ENCODE measurements at places on chromosomes 2 and 18. TPM values are rescaled to one million over a fixed set of nuclear protein-coding genes. Genes with fewer than 3 reads are reported as not detected.

Gene FAM124B
- 0.35 TPM for total RNA-seq

Gene GPBAR1
- total RNA-seq, result 0.65 TPM

Gene RFTN2
- total RNA-seq, result under 0.01 TPM

Gene SLC4A3
- total RNA-seq, result 3.5 TPM

DNA sequence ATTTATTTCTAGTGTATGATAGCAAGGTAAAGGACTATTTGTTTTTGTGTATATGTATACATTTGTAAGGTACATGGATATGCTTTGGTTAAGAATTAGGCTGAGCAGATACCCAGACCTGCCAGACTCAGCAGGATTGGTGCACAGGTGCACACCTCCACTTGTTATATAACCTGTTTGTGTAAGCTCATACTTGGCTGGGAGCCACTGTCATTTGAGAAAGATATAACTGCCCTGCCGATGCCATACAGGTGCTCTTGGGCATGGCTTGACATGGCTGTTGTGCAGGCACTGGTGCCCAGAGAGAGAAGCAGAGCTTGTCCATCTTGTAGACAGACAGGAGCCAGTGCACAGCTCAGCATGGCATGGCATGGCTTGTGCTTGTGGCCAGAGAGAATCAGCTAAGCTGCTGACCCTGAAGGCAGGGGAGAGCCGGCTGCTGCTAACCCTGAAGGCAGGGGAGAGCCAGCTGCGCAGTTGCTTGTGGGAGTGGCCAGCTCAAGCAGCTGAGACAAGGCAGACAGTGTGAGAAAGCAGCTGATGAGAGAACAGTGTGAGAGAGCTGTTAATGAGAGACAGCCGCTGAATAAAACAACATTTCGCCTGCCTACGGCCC is 136.5 kb downstream of the RNF144A start:
- DNase-seq, result no peak

GRCh38 chr18:45121146-45121545 is 440.5 kb downstream of the SETBP1 start:
- no peak for DNase-seq

DNA sequence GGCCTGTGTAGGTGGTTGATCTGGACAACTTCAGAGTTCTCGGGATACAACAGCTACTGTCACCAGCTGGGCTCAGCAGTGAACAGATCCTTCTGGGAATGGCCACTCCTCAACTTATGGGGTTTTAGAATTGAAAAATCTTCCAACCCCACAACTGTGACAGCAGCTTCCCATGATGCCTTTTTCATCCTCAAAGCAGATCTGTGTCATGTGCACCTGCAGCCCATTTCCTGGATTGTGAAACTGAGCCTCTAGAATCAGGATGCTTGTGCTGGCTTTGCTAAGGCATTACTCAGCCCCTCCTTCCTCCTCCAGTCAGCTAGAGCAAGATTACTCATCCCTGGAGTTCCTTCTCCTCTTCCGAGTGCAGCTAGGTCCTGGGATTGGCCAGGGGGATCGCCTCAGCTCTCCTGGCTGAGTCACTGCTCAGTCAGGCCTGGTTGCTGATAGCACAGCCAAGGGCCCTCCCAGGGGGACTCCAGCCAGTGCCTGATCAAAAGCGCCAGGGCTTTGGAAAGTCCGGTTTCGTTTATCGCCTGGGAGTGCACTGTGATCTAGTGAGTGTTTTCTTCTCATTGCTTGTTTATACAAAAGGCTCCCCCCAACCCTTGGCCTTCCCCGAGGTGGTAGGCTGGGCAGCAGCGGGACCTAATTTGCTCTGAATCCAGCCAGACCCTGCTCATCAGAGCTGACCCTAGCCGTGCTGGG is 2.4 kb upstream of the LPIN1 start:
- peak; percentile 100 for DNase-seq

- no peak for DNase-seq
Measured at GRCh38 chr2:2640371-2640770, 309.3 kb upstream of the MYT1L start.

DNA sequence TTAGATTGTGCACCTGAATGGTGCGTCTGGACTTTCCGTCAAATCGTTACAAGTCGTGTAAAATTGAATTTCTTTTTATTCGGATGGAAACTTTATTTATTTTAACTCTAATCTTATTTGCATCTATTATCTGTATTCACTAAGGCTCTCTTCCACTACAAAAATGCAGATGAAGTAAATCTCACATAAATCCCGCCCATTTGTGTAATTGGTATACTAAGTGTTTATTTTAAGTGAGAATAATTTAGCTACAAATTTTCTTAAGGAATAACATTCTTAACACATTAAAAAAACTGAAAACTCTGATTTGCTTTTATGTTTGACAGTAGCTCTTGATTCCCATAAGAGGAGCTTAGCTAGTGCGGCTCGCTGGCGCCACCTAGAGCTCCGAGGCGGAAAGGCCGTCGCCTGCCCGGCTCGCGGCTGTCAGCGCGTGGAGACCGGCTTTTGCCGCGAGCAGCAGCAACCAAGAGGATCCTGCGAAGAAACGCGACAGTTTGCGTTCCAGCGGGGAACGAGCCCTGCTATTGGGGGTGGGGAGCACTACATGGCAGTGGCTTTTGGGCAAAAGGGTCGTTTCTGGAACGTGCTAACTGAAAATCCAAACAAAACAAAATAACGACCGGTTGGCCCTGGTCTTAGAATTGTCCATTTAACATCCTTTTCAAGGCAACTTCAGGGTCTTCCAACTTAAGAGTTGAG is 6.7 kb downstream of the SP9 start:
- DNase-seq, result peak; percentile 62

- peak; percentile 94 for DNase-seq
Measured at GRCh38 chr2:158761621-158762020, 33.5 kb upstream of the DAPL1 start.

- DNase-seq, result no peak
Measured at GRCh38 chr2:223989206-223989855, 32.1 kb downstream of the MRPL44 start.

- no peak for DNase-seq
Measured at GRCh38 chr2:204110751-204111516, 174.4 kb downstream of the ICOS start.

DNA sequence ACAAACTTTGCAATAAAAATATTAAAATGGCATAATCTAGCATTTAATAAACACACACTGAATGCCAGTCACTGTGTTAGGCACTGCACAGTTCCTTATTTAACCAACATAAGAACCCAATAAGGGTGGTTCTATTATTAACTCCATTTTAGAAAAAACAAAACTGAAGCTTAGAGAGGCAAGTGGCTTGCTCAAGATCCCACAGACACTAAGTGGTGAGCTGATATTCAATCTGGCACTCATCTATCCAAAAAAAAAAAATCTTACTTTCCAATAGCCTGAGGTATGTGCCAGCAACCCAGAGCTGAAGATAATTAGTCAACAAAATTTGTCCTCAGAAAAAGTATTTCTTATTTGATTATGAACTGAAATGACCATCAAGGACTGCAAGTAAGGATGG is 799 bp downstream of the CYTIP start:
- no peak for DNase-seq

All from renal cortical epithelial cell (primary cell).